ENCODE measurements at places on chromosomes 13 and 19.

DNA sequence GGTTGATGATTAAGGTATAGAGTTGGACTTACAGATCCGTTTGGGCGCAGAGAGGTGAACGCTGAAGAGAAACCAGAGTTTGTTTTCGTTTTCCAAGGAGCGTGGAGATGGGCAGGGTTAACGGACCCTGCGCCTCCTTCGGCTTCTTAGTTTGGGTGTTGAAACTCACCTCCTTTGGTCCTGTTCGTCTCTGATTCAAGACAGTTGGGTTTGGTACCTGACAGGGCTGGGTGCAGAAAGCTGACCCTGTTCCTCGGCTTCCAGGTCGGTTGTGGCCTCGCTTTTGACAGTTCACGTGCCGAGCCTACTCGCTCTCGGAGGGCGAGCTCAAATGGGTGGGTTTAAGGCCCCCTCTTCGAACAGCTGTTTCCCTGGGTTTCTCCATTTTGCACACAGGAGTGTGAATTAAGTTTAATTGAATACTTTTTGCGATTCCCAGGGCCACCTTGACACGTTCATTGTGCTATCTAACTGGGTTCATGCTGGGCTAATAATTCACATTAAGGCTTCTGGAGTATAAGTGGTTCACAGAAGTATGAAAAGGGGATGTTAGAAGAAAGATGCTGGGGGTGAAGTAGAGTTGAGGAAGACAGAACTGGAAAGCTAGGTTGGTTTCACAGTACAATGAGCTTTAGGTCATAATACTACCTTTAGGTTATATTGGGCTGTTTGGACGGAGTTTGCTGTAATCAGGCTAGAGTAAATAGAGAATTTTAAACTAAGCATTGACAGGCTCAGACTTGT, 638 bp downstream of the USPL1 start:
- no peak for DNase-seq

- DNase-seq: no peak
Measured at GRCh38 chr13:42048684-42049453, 421 bp downstream of the DGKH start.

DNA sequence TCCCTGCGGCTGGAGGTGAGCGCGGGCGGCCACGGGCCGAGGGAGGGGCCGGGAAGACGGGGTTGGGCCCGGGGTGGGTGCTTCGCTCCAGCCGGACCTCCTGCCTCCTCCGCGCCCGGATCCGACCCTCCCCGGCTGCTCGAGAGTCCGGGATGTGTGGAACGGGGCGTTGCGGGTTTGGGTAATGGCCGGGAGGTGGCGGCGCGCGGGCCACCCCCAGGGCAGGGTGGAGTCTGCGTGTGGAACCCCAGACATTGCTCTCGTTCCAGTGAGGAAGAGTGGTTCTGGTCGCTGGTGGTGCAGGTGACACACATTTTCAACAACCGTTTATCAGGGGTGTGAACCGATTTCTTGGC, 38.8 kb downstream of the ARHGEF7 start:
- no peak for DNase-seq

- DNase-seq: no peak
Measured at GRCh38 chr19:55673889-55674288, 1.1 kb upstream of the EPN1 start.

- DNase-seq: no peak
Measured at GRCh38 chr19:51704626-51705025, 11.5 kb downstream of the SPACA6 start.

GRCh38 chr19:35120492-35120891, 4.9 kb downstream of the FXYD3 start:
- DNase-seq: no peak

DNA sequence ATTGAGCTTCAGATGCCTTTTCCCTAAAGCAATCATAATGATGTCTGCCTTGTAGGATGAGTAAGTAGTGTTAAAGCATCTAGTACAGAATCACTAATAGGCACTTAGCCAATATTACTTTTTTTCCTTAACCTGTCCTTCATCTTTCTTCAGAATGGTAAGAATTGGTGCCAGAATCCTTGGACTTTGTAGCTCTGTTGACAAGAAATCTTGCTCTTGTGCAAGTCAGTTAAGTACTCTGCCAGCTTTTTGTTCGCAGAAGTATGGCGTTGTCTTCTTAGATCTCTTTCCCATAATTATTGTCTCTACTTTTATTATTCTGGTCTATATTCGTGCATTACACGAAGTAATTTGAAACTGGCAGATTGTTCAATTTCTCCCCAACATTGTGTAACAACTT, 554.5 kb downstream of the PCDH9 start:
- no peak for DNase-seq

DNA sequence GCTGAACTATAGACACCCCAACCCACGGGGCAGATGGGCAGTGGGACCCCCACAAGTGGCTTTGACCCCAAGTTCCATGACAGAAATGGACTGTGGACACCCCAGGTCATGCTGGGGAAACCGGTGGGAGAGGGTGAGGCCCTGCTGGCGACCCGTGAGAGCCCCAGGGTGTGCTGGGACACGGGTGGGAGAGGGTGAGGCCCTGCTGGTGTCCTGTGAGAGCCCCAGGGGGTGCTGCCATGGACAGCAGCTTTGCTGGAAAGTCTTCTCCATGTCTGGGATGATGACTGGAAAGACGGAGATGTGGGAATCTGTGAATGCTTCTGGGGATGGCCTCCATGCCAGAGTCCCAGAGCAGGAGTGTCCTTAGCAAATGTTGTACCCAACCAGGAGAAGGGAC, 148.4 kb downstream of the URI1 start:
- DNase-seq: no peak

All from urinary bladder (tissue), 4 donors.